Sigmoid colon (tissue), 7 donors: ENCODE measurements at places on chromosomes 2 and 18.

DNA sequence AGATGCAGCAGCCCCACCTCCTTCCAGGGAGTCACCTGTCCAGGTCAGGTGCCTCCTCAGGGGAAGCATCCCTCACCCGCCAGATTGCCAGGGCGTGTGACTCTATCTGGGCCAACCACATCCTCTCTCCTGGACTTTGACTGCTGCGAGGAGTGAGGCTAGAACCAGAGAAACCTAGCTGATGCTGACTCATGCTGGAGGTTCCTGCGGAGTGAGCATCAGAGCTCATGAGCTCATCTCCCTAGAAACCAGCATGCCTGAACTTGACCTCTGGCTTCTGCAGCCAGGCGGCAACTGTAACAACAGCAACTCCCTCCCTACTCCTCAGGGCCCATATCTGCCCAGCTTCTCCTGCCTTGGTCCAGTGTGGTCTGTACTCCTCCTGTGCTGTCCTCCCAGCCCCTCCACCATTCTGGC is 28.3 kb upstream of the NT5DC4 start:
- no peak for DNase-seq

DNA sequence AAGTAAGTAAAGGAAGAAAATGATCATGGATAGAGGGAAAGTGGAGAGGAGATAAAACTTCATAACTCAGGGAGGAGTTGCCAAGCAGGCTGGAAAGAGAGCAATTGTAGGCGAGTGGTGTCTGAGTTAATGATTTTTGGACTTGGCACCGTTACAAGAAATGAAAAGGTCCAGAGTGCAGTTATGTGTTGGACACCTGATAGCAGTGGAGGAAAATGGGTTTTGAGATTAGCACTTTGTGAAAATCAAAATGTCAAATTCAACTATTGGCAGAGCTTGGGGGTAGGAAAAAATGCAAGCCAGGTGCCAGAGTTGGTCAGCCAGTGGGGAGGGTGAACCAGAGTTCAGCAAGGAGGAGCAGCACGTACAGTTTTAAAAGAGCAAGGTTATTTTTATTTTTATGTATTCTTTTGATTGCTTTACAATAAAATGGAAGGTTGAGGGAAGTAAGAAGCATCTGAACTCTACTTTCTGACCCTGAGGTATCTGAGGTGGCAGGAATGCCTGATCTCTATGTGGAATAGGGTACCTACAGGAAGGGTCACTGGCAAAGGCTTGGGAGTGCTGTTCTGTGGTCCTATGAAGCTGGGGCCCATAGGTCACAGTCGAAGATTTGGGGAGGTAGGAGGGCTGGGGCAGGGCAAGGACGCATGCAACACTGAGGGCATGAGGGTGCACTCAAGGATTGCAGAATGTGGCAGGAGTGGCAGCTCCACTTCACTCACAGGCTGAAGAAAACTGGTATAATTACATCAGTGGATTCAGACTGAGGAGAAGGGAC is 127.5 kb downstream of the CD8B2 start:
- DNase-seq: no peak

- DNase-seq: no peak
Measured at GRCh38 chr2:60554074-60554645, 706 bp upstream of the BCL11A start.

DNA sequence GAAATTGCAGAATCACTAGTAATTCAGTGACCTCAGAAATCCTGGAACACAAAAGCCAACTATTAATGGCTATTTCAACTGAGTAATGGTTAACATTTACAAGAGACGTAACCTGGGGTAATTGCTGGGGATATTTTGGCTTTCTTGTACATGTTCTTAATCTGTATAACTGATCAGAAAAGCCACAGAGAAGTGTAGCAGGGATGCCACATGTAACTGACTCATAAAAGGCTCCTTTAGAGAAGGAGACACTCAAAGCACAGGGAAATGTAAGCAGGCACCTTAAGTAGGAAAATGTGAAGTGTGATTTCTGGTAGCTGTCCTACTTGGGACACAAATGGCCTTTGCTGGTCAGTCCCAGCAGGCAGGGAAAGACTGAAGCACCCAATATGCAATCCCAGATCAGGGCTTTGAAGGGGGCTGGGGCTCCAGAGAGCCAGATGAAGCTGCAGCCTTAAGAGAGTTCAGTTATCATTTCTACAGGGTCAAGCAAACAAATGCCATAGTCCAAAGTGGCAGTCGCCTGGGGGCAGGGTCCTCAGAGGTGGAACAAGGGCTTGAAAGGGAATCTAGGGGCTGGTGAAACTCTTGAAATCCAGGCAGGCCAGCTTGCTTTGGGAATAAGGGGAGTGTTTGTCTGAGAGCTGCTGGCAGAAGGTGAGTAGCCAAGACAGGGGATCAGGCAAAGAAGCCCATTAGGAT is 7.2 kb upstream of the SPOPL start:
- no peak for DNase-seq

DNA sequence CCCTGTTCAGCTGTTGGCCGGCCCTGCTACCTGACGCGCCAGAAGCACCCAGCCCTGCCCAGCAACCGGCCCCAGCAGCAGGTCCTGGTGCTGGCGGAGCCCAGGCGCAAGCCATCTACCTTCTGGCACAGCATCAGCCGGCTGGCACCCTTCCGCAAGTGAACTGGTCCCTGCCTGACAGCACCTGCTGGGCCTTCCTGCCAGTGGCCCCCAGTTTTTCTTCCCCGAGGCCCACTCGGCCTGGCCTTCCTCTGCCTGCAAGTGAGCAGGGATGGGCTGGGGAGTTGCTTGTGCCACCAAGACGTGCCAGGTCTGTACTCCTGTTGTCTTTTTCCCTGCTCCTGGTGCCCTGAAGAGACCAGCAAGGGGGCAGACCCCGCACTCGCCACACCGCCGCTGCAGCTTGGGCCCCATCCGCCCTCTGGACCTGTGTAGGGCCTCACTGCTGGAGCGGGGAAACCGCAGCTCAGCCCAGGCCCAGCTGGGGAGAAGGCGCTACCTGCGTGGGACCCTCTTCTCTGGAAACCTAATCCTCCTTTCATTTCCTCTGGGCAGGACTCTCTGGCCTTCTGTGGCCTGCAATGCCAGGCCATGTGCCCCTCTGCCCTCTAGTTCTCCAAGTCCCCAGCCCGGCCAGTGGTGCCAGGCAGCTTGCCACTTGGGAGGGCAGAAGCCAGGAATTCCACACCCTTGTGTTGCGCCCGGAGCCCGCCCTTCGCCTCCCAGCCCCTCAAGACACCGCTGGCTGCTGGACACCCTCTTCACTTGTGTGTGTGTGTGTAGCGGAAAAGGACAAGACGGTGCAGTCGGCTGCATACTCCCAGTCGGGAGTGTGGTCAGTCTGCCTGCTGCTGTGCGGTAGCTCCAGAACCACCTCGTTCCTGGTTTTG is 47.0 kb downstream of the FAM168B start:
- DNase-seq: peak; percentile 63

DNA sequence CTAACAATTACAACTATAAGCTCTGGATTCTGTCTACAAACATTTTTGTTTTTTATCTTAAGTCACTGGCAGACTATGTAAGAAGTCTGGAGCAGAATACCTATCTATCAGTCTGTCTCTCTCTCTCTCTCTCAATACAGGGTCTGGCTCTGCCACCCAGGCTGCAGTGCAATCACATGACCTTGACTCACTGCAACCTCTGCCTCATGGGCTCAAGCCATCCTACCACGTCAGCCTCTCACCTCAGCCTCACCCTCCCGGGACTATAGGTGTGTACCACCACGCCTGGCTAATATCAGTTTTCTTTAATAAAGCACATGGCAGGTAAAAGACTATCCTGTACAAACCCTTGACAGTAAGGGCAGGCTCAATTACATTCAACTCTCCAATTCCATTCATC is 96.9 kb downstream of the OSBPL1A start:
- DNase-seq: no peak

DNA sequence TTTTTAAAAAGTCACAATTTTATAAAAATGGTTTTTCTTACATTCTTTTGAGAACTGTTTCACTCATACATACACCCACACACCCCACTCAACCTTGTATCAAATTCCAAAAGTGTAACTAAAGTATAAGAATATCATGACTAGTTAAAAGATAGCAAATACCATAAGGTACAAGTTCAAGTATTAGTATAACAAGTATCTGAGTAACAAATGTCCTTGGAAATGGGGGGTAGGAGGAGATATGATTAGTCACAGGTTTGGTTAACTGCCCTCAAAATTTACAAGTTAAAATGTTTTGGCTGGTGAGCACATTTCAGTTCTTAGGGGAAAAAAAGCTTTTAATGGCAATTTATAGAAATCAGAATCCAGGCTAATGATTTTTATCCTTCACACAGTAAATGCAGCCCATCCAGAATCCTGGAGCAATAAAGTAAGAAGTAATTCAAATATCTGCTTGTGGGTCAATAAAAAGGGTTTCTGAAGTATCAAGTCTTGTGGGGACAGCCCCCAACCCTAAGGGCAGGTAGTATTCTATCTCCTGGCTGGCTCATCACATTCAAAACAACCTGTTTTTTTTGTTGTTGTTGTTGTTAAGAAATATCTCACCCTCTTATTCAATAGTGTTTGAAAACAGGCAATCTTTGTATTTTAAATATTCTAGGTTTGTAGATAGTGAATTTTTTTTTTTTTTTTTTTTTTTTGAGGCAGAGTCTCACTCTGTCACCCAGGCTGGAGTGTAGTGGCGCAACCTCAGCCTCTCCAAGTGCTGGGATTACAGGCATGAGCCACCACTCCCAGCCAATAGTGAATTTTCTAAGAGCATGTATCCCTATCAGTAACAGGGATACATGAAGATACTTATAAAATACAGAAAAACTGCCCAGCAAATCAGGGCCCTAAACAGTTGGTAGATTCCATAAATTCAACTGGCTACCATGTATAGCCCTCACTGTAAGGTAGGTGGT is 14.5 kb downstream of the IAH1 start:
- DNase-seq: no peak

- DNase-seq: no peak
Measured at GRCh38 chr2:239208465-239209180, 192.2 kb downstream of the HDAC4 start.

DNA sequence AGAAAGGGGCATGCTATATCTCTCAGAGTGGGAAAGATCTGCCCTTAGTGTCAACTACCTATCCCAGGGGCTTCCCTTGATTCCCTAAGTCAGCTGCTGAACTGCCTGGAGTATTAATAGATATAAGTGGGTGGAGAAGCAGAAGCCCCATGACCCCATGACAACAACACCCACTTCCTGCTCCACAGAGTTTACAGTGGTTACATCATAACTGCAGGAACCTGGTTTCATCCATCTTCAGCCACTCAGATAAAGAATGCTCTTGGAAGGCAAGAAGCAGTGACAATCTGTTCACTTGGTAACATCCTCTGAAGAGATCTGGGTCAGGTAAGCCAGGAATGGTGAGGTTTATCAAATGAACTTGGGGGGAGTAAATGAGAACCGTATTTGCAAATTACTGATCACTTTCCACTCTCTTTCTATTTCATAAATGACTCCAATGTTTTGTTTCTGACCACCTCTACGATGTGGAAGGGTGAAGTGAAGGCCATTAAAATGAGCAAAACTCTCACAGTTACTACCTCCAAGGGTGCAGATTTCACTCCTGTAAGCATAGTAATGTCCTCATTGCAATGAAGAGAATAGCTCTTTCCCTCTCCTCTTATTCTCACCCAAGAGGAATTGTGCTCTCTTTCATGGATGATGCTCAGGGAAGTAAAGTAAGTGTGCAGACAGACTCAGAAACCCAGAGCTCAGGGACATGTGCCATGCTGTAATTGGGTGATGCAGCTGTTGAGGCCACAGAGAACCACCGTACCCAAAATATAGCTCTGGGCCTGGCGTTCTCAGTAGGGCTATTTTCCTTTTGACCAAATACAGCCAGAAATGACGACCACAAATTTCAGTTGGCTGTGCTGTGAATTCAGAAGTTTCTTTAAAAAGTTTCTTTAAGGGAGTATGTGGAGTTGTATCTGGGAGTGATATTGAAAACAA is 192.8 kb upstream of the APCDD1 start:
- no peak for DNase-seq

DNA sequence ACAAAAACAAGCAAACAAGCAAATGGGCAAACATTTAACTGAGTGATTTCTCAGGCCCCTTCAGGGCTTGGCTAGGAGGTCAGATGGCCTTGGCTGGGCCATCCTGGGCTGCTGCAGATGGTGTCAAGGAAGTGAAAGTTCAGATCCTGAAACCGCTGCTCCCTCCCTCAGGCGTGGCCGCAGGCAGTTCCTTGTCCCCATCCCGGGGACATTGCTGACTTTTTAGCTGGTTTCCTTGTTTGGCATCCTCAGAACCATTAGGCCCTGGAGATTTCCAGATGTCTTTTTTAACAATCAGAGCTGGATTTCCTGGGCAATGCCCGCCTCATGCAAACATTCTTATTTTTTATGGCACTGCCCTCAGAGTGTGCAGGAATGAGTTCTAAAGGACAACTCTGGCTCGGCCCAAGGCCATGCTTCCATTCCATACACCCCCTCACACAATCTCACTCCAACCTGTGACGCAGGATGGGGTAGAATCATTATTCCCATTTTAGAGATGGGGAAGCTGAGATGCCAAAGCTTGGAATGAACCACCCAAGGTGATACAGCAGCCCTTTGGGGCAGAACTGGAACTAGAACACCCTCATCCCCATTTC is 86.1 kb upstream of the ZCCHC2 start:
- peak; percentile 74 for DNase-seq

DNA sequence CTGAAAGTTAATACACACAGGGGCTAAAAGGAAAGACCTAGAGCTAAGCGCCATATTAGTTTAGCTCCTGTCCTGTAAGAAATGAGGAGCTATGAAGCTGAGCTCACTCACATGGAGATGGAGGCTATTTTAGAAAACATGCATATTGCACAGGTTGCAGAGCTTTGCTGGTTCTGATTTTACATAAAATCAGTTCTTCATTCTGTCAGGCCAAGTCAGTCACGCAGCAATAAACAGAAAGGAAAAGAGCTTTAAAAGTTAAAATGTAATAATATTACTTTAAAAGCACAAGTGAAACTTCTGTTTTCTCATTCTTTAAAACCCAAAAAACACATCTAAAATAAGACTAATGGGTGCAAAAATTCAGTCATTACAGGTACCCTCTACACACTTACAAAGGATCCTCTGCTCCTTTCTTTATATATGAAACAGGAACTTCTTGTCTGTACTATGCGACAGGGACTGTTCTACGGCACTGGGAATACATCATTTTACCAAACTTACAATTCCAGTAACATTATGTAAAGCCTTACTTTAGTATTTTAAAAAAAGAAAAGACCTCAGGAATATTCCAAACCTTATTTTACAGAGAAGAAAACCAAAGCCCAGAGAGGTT is 113.8 kb downstream of the THADA start:
- DNase-seq: no peak

GRCh38 chr2:60699617-60700016 is 56.5 kb upstream of the PAPOLG start:
- no peak for DNase-seq

GRCh38 chr18:14075196-14075595 is 57.0 kb downstream of the ZNF519 start:
- no peak for DNase-seq

GRCh38 chr18:4058179-4058578 is 396.9 kb downstream of the DLGAP1 start:
- no peak for DNase-seq

GRCh38 chr2:118705032-118705431 is 142.4 kb downstream of the EN1 start:
- DNase-seq: no peak

- DNase-seq: no peak
Measured at GRCh38 chr18:32544088-32544487, 73.4 kb upstream of the GAREM1 start.

GRCh38 chr2:71997843-71998242 is 149.8 kb downstream of the CYP26B1 start:
- DNase-seq: no peak

- no peak for DNase-seq
Measured at GRCh38 chr2:156818944-156819343, 382.8 kb downstream of the GPD2 start.

- peak; percentile 88 for DNase-seq
Measured at GRCh38 chr2:64943387-64944150, 45.6 kb upstream of the SLC1A4 start.
